Epithelial cell of umbilical artery (primary cell): ENCODE measurements at places on chromosomes 11 and 22. TPM values are rescaled to one million over a fixed set of nuclear protein-coding genes. Genes with fewer than 3 reads are reported as not detected.

The CHRDL2 gene
- not detected in 2 replicates for total RNA-seq

The FOLH1 gene
- total RNA-seq: 3.6 and 4.5 TPM in 2 replicates

The DSCAML1 gene
- not detected in 2 replicates for total RNA-seq

The PIH1D2 gene
- 1.2 and 1.9 TPM in 2 replicates for total RNA-seq

The MMP12 gene
- not detected in 2 replicates for total RNA-seq

The OPCML gene
- total RNA-seq: not detected in 2 replicates

The POU2F3 gene
- total RNA-seq: not detected in 2 replicates

The PRDM11 gene
- total RNA-seq: 6.5 and 10.8 TPM in 2 replicates

The OR51I1 gene
- not detected in 2 replicates for total RNA-seq

The VPREB1 gene
- not detected in 2 replicates for total RNA-seq

The ZFP91 gene
- total RNA-seq: 36.1 and 53.5 TPM in 2 replicates

The NLRP14 gene
- under 0.01 and 0.15 TPM in 2 replicates for total RNA-seq

The UBQLNL gene
- not detected in 2 replicates for total RNA-seq

The PANX3 gene
- total RNA-seq: not detected in 2 replicates

The CCDC83 gene
- under 0.01 TPM in 1 of 2 replicates, not detected in the other for total RNA-seq

The FXYD6 gene
- 0.32 TPM in 1 of 2 replicates, not detected in the other for total RNA-seq

The CRACR2B gene
- 6.5 and 9.6 TPM in 2 replicates for total RNA-seq

The IGSF9B gene
- under 0.01 and 0.91 TPM in 2 replicates for total RNA-seq

The DEFB131B gene
- total RNA-seq: not detected in 2 replicates

The ASRGL1 gene
- total RNA-seq: 28.6 and 37.1 TPM in 2 replicates

The OR52N4 gene
- not detected in 2 replicates for total RNA-seq

The PAMR1 gene
- 0.32 and 1.7 TPM in 2 replicates for total RNA-seq

The DERL3 gene
- total RNA-seq: 0.32 and 0.46 TPM in 2 replicates

The ZNF280A gene
- total RNA-seq: not detected in 2 replicates

The SLC35E4 gene
- 34.1 and 46.8 TPM in 2 replicates for total RNA-seq

The ZDHHC24 gene
- total RNA-seq: 16.7 and 18.8 TPM in 2 replicates

The NDUFA6 gene
- 58.5 and 74.8 TPM in 2 replicates for total RNA-seq

The WNT11 gene
- 0.65 TPM in 1 of 2 replicates, not detected in the other for total RNA-seq

The FOLR1 gene
- not detected in 2 replicates for total RNA-seq

The MMP7 gene
- 0.30 and 0.97 TPM in 2 replicates for total RNA-seq

The MS4A6E gene
- not detected in 2 replicates for total RNA-seq

The C11orf97 gene
- total RNA-seq: not detected in 2 replicates

The MS4A3 gene
- not detected in 2 replicates for total RNA-seq

The MRGPRX3 gene
- total RNA-seq: not detected in 2 replicates

The CD3D gene
- total RNA-seq: not detected in 2 replicates

The C11orf87 gene
- not detected in 2 replicates for total RNA-seq
